ENCODE measurements at places on chromosomes 12 and 14.
A peak's percentile ranks its signal among the peaks of the same experiment; 100 is the strongest.

- ATAC-seq = no peak
These were observed 10.5 kb upstream of the SSTR1 start for GRCh38 chr14:38197001-38197783.

GRCh38 chr14:105891221-105891602 lies 364.8 kb downstream of the TMEM121 start:
- ATAC-seq = no peak

DNA sequence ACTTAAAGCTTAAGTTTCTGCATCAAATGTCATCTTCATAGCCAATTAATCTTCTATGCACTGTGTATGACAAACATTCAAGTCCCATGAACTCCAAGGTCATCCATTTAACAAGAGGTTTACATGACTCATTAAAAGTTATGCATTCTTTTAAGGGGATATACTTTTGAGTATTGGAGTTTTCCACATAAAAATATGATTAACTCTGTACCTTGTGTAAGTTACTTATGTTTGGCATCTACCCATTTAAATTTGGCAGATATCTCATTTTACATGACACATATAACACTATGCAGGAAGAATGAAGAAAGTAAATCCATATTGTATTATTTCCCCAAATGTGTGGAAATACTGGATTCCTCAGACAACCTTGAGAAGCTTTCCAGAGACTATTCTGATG lies 240.2 kb downstream of the PAX9 start:
- ATAC-seq = no peak

DNA sequence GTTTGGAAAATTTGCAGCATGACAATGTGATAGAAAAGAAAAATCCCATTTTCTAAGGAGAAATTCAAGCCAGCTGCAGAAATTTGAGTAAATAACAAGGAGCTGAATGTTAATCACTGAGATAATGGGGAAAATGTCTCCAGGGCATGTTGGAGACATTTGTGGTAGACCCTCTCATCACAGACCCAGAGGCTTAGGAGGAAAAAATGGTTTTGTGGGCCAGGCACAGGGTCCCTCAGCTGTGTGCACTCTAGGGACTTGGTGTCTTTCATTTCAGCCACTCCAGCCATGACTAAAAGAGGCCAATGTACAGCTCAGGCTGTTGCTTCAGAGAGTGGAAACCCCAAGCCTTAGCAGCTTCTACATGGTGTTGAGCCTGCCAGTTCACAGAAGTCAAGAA lies 111.4 kb upstream of the SYT10 start:
- no peak for ATAC-seq

- no peak for ATAC-seq
These were observed 29.5 kb downstream of the BMP4 start for GRCh38 chr14:53927171-53927570.

- ATAC-seq = peak; percentile 89
These were observed 90.6 kb downstream of the PAPOLA start for GRCh38 chr14:96592591-96593386.

GRCh38 chr12:71128191-71128788 lies 29.5 kb downstream of the TSPAN8 start:
- no peak for ATAC-seq

DNA sequence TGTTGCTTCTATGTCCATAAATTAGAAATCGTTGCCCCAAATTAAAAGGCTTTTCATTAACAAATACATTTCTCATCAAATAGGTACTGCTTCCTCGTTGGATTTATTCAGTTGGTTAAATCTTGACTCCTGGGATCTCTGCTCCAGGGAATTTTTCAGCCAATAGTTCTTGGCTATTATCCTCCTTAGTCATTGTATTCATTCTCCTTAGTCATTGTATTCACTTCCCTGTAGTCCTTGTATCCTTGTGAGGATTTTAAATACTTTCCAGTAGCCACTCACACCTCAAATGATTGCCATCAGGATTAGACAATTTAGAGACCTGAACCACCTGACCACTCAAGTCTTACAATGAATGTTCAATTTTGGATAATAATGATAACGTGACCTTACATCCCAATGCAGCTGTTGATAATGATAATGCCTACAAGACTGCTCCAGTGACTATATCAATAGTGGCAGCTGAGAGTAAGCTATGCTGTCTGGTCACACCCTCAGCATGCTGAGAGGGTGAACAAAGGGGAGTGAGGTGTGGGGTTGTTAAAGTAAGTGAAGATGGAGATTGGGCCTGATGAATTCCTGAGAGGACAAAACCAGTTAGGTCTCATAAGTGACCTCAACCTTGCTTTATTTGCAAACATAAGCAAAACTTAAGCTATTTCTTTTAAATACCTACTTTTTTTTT lies 193.7 kb upstream of the RTL1 start:
- no peak for ATAC-seq

- no peak for ATAC-seq
These were observed 5.0 kb downstream of the USP30 start for GRCh38 chr12:109057376-109057775.

DNA sequence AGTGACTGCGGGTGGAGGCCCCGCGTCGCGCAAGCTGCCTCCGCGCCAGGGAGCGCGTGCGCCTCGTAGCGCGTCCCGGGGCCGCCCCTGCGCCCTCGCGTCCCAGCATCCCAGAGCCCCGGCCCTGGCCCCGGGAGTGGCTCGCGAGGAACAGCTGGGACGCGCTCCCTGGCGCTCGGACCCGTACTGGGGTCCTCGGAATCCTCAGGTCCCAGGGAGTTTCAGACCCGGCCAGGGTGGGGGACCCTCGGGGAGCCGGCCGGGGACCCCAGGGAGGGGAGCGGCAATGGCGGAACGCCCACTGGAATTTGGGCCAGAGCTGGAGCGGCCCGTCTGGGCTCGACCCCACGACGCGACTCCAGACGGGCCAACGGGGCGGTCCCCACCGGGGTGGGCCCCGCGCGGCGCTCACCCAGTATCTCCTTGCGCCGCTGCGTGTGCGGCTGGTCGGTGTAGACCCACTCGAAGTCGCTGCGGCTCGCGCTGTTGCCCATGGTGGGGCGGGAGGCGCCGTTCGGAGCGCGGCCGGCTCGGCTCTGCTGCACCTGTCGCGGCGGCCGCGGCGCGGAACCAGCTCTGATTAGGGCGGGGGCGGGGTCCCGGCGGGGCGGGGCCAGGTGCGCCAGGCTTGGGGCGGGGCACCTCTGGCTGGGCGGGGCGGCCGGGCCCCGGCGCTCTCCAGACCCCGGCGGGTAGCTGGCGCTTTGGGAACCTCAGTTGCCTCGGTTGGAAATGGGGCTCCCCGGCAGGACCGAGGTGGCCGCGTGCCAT lies at the start of gene DEGS2:
TSS of gene DEGS2 (minus strand) at position 552 of the 771 bp plus-strand sequence. CDS start at position 494, 58 bp downstream.
- peak; percentile 79 for ATAC-seq

GRCh38 chr12:25701290-25701689 lies 148.2 kb upstream of the LMNTD1 start:
- no peak for ATAC-seq

GRCh38 chr14:20179880-20180279 lies 10.8 kb upstream of the OR11G2 start:
- no peak for ATAC-seq

DNA sequence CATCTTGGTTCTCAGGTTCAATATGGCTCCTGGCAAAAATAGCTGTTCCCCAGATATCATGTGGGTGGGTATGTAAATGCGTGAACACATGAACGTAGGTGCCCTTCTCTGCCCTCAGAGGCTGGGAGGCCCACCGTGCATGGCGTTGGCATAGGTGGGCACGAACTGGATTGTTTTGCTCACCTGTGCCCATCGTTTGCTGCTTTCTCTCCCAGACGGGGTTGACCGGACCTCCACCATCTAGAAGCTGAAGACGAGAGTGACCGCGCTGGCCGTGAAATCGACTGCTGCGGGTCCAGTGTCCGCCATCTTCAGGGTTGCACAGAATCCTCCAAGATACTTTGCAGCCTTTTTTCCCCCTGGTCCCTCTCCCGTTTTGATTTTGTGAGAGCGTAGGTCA lies 113.9 kb downstream of the GCH1 start:
- no peak for ATAC-seq

GRCh38 chr12:119659289-119659897 lies 8.5 kb upstream of the PRKAB1 start:
- peak; percentile 60 for ATAC-seq

DNA sequence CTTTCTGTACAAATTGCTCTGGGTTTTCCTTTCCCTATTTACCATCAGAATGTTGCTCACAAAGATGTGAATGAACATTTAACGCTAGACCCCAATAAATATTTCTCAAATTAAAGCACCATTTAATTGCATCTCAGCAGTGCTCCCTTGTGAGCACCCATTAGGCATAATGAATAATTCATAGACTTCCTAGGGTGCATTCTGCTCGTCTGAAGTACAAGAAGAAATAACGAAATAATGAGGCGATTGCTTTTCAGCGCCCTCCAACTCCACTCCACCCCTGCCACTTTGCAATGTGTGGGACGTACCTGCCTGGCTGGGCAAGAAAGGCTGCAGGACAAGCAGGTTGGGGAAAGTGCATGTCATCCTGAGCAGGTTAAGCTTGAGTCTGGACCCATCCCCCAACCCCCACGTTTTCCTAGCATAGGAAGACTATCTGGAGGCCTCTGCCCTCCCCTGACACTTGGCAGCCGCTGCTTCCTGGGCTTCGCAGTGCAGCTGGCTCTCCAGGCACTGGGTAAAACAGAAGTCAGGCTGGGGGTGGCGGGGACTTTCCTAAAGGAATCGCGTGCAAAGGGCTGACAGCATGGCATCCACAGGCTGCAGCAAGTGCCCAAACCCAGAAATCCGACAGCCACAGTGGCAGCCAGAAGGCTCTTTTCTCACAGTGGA lies 253.7 kb downstream of the DUSP6 start:
- ATAC-seq = no peak

DNA sequence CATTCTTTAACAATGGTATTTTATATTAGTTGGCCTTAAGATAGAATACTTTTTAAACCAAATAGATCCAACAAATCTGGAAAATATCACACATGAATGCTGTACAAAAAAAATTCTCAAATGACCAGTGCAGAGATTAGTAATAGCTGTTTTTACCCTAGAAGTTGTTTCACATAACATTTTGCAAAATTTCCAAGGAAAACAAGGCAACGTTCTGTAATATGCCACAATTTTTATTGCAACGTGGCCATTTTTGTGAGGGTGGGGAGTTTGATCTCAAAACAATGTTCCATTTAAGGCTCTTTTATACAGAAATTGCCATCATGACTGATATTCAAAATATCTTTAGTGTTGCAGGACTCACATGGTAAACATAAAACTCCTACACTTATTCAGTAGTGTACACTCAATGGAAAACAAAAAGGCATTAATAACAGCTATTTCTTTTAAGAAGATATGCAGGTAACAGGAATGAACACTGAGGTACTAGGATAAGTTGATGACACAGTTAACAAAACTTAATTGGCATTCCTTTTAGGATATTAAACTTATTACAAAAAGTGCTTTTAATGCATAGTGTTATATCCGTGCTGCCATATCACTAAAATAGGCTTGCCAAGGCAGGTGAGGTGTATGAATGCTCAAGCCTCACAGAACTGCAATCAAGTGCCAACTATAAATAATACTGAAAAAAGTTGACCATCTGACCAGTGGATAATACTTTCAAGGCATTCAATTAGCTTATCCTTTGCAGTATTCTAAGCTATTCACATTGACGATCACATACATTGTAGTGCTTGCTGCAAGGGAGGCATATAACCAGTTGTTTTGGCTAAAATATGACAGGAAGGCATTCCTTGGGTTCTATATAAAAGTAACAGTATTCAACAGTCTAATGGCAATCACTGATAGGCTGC lies 2.3 kb downstream of the CFL2 start:
- no peak for ATAC-seq

- peak; percentile 98 for ATAC-seq
These were observed 32.2 kb upstream of the GNG2 start for GRCh38 chr14:51828017-51828797.

DNA sequence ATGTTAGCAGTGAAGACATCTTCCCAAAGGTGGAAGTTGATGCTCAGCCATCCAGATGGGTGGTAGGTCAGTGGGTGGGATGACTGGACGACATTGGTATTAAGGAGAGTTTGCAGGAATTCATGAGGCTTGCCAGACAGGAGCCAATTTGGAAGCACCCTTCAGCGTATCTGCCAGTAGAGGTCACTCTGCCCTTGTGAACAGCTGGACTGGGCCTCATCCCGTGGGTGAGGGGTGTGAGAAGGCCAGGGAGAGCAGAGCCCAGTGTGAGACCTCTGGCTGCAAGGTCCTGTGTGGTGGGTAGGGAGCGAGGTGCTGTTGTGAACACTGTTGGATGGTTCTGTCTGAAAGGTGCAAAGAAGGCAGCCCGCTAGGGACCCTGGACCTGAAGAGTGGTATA lies 37.7 kb downstream of the SLC5A8 start:
- ATAC-seq = no peak

- no peak for ATAC-seq
These were observed 63.7 kb downstream of the DNAI7 start for GRCh38 chr12:25131270-25131669.

DNA sequence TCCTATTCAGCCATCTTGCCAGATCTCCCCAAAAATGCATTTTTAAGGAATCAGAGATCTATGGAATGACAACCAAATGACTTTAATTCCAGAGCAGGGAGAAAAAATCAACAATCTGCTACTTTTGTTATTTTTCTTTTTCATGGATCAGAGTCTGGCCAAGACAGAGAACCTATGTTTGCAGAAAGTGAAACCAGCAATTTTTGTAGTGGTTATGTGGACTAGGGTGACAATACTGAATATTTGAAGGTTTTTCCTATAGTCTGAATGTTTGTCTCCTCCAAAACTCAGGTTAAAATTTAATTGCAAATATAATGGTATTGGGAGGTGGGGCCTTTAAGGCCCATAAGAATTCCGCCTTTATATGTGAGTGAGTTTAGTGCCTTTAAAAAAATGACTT lies 30.9 kb downstream of the KLRK1 start:
- no peak for ATAC-seq

DNA sequence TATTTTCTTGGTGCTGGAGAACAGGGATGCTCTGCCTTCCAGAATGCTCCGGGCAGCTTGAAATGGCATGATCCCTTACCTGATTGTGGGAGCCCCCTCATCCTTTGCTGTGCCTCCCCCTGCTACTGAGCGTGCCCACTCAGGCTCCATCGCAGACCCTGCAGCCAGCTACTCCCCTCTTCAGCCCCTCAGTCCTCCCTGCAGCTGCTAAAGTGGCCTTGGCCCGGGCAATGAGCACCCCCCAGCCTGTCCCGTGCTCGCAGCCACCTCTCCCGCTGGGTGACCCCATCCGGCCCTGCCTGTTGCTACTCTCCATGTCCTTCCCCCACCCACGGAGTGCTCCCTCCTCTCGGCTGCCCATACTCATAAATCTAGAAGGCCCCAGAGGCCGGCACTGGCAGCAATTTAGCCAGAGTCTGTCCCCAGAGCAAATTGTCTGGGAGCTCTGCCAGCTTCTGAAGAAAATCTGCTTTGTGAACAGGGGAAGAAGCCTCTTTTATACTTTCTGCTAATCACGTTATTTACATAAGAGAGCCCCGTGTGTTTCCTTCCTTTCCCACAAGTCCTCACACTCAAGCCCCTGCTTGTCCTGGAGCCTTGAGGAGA lies 143.7 kb upstream of the FRMD6 start:
- ATAC-seq = no peak

GRCh38 chr14:66530526-66530925 lies 22.6 kb downstream of the GPHN start:
- no peak for ATAC-seq

DNA sequence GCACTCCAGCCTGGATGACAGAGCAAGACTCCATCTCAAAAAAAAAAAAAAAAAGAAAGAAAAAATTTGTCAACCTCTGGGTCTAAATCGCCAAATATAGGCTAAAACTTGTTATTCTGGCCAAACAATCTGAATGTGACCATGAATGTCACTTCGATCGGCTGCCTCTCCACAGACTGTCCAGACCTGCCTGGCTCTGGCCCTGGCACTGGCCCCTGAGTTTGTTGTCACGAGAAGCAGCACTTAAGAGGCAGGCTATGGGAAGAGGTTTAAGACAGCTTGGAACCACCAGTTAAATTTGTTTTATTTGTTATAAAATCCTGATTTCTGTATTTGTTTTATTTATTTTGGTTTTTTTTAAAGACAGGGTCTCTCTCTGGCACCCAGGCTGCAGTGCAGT lies 14.5 kb downstream of the WSB2 start:
- ATAC-seq = no peak
